KBM-7 (cell line): ENCODE measurements at places on chromosomes 11 and 22.
A peak's percentile ranks its signal among the peaks of the same experiment; 100 is the strongest.

- DNase-seq = no peak
These were observed 648 bp downstream of the KCNJ11 start for GRCh38 chr11:17387811-17388210.

DNA sequence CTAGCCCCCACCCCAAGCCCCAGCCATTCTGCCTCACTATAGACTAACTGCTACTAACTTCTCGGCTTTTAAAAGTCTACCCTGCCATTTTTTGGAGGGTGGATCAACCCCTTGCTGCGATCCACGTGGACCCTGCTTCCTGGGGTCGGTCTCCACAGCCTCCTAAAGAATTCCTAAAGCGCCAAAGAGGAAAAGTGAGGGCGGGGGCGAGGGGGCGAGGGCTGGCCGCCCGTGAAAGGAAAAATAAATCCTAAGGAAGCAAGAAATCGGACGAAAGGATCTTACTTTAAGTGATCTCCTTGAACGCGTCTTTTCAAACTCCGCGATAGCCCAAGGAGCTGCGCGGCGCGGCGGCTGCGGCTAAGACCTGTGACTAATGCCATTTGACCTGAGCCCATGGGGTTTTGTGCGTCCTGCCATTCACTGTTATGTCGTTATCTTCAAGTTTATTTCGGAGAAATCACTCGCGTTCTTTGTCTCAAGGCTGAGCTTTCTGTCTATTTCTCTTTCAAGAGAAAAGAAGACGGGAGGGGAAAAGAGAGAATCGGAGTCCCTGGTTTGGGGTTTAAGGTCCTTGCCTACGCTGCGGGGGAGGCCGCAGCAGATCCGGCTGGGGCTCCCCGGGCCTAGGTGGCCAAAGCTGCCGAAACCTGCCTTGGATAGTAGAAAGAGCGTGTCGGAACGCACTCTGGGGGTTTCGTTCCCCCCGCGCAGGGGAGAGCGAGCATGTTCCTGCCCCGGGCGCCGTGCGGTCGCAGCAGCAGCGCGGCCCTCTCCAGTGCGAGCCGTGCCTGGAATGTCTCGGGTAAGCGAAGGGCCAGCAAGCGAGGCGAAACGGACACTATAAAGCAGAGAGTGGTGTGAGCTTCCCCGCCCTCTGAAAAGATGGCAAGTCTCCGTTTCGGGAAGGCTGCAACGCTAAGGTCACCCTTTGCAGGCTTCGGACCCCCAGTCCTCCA, 2.8 kb upstream of the DBX1 start:
- no peak for DNase-seq

- DNase-seq = no peak
These were observed 24.0 kb upstream of the P2RY2 start for GRCh38 chr11:73194034-73194507.

- no peak for DNase-seq
These were observed 350.3 kb downstream of the SHANK2 start for GRCh38 chr11:70901951-70902521.

DNA sequence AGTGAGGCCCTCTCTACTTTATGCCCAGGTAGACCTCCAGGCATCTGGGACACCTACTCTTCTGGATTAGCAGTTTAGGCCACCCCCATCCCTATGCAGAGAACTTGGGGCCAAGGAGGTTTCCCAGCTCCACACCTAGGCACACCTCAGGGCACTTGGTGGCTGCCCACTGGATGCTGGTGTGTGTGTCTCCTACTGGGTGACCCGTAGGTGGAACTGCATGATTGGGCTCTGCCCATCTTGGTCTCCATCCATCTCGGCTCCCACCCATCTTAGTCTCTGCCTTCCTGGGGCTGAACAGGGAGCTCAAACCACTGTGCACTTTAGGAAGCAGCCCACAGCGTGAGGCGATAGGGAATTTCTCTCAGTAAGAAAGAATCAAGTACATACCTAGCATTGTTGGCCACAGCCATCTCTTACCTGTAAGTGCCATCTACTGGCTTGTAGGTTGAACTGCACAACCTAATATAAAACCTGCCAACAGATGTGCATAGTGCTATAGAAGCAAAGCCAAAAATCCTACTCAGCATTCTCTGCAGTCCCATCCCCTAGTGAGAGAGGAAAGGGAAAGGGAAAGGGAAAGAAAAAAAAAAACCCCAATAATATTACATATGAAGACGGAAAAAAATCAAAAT, 61.6 kb upstream of the PTPN5 start:
- peak; percentile 13 for DNase-seq
